ENCODE measurements at places on chromosomes 13 and 19.

DNA sequence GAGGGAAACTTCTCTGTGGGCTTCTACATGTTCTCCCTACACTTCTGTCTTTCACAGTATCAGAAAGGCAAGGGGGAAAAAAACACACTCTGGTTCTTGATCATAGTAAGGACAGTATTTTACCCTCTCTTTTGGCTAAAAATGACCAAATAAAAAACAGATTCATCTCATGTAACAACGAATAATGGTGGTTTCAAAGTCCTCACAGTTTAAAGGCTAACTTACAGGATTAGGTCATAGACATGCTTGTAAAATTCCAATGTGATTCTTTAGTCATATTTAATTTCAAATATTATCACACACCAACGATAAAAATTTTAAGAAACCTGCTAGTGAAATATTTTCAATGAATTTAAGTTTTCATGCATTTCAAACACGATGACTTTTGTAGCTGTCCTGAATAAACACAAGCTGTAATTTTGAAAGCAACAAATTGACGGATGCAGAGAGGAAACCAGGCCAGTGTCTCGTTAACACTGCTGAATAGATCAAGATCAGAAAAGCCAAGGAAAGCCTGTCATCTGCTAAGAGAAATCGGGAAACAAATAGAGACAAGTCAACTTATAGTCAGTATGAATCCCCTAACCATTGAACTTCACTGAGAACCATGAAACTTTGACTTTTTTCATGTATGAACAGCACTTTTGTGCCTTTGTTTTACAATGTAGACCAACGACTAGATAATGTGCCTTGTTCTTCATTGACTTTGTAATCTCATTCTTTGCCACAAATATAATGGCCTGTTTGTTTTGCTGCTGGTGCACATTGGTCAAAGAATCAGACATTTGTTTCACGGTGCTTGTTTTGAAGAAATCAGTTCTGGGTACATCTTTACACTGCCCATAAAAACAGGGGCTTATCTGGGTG is 22.0 kb downstream of the MBNL2 start:
- DNase-seq = no peak

DNA sequence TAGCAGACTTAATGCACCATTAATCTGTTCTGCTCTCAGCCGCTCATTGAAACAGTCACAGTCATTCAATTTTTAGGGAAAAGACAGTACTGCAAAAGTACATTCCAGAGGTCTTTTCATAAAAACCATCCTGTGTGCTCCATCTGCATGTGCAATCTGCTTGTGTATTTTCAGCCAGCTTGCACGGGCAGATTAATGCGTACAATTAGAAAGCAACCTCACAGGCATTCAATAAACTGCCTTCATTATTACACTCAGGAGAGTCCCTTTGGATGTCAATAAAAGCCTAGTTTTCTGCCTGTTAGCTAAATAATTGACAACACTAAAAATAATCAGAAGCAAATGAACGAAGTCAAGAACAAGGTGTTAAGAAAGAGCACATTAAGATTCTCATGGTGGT is 41.9 kb downstream of the EPSTI1 start:
- DNase-seq = no peak

DNA sequence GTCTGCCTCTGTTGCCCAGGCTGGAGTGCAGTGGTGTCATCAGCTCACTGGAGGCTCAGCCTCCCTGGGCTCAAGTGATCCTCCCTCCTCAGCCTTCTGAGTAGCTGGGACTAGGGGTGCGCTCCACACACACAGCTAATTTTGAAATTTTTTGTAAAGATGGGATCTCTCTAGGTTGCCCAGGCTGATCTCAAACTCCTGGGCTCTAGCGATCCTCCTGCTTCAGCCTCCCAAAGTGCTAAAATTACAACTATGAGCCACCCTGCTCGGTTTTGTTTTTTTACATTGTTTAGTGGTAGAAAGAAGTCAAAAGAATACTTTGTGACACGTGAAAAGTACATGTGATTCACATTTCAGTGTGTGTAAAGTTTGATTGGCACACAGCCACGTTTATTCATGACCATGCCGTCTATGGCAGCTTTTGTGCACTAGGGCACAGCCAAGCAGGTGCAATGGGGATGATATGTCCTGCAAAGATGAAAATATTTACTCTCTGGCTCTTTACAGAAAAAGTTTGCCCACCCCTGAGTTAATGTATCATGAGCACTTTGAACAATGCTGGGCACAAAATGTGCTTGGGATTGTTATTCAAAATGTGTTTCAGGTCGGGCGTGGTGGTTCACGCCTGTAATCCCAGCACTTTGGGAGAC is 16.2 kb upstream of the NFIC start:
- no peak for DNase-seq

DNA sequence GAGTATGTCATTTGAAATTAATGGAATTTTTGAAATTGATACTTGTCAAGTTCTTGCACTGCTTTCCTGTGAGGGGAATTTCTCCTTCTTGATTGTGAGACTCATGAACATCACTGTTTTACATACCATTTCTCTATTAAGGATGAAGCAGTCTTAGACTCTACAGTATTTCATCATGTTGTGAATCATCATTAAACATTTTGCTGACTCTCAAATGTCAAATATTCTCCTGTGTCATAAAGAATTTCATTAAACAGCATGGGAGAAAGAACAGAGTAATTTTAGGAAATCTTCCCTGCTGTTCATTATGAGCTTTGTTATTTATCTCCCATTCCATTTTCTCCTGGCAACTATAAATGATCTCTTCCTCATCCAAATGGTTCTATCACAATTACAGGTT is 729.0 kb downstream of the PCDH9 start:
- DNase-seq = no peak

DNA sequence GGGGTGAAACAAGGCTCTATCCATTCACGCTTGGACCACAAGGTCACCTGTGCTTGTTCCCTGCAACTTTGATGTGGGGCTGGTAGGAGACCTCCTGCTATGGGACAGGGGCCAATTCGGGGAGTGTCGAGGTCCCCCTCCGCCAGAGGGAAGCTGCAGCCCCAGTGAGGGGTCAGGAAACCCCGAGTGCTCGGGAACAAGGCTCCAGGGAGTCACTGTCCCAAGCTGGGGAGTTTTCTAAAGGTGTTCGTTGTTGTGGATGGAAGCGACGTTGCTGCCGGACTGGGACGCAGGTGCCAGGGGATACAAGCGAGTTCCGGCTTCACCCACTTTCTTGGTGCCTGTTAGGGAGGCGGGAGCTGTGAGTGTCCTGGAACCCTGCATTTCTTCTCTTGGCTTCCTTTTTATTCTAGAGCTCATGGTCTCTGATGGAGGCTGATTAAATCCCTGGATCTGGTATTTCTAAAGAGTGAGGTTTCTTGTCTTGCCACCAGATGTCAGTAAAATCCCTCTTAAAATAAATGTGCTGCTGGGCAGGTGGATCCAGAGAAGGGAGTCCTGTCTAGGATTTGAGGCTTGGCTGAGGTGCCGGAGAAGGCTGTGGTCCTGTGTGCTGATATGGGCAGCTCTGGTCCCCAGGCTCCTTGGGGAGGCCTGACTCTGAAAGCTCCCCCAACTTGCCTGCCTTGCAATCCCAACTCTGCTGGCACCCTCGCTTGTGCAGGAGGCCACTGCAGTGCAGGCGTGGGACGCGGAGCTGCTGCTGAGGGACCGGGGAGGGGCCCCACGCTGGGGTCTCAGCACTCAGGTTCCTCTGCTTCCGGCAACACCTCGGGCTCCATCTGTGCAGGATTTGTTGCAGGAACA is 153.9 kb downstream of the TEX29 start:
- no peak for DNase-seq

GRCh38 chr13:23621316-23621645 is 51.1 kb downstream of the TNFRSF19 start:
- no peak for DNase-seq

Data from CD8-positive, alpha-beta T cell (primary cell).